ENCODE measurements at places on chromosomes 5 and 9.

- no peak for DNase-seq
Measured at GRCh38 chr5:87302061-87302460, 34.4 kb downstream of the RASA1 start.

DNA sequence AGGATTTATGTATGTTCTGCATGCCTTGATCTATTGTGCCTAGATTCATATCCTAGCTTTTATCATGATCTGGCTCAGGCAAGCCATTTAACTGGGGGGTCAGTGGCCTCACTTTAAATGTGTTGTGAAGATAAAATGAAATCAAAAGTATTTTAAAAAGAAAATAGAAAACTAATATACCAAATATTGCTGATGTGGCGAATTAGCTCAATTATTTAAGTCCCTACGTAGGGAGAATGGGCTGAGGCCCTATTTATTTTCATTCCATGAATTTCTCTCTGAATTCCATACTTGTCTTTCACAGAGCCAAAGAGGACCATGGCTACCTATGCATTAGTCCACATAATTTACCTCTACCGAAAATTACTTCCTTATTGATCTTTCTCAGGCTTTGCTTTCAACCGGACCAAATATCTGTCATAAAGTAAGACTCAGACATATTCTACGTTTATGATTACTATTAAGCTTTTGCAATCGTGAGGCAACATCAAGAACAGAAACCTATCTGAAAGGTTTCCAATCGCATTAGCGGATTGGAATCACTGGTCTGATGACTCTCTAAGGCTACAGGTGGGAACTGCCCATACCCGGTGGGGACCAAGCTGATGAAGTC is 1.7 kb downstream of the MBLAC2 start:
- DNase-seq: no peak

DNA sequence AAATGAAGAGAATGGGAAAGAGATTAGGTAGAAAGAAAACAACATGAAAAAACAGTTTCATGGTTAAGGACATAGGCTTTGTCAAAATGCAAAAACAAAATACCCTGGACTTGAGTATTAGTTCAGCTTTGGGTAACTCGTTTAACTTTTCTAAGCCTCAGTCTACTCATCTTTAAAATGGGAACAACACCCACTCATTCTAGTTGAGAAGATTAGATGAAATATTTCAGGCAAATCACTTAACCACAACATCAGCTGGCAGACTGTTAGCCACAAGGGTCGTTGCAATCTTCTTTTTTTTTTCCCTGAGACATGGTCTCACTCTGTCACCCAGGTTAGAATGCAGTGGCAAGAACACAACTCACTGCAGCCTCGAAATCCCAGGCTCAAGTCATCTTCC is 185.6 kb downstream of the DCP2 start:
- DNase-seq: no peak

- DNase-seq: no peak
Measured at GRCh38 chr9:135583688-135584011, 22.1 kb downstream of the PAEP start.

- DNase-seq: no peak
Measured at GRCh38 chr5:80479713-80480112, 8.2 kb upstream of the FAM151B start.

- no peak for DNase-seq
Measured at GRCh38 chr5:175257128-175257846, 186.7 kb downstream of the DRD1 start.

DNA sequence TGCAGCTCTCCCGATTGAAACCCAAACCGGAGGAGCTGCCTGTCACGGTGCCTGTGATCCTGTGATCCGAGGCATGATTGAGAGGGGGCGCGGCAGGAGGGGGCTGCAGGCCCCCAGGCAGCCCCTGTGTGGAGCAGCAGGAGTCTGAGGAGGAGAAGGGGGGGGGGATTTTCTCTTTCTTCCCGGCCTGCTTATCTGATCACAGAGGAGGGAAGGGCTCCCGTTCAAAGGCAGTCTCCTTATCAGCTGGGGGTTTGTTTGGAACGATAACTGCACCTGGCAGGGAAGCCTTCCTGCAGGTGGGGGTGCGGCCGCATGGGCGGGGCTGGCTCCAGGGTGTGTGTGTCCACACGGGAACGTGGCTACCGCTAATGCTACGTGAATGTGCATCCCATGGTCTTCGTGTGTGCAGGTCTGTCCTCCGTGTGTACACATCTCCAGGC is 38.4 kb downstream of the LMX1B start:
- DNase-seq: no peak

- no peak for DNase-seq
Measured at GRCh38 chr5:68226546-68227073, 11.1 kb downstream of the PIK3R1 start.

DNA sequence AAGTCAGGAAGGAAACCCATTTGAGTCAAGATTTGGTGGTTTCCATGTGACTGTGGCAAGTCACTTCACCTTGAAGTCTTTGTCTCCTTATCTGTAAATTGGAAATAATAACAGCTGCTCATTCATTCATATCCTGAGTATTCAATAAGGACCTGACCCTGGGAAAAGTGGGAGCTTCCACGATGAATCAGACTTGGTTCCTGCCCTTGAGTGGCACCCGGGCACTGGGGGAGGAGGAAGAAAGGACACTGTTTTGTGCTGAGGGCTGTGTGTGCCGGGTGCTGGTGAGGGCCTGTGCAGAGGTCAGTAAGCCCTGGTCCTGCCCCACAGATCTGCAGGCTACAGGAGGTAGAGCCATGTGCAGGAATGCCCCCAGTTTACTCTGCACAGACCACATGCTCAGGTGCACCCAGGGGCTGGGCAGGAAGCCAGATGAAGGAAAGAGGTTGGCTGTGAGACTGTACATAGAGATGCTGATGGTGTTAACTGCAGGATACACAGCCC is 6.8 kb downstream of the NDST1 start:
- no peak for DNase-seq

- peak; percentile 74 for DNase-seq
Measured at GRCh38 chr5:139745800-139746690, 49.6 kb upstream of the PSD2 start.

DNA sequence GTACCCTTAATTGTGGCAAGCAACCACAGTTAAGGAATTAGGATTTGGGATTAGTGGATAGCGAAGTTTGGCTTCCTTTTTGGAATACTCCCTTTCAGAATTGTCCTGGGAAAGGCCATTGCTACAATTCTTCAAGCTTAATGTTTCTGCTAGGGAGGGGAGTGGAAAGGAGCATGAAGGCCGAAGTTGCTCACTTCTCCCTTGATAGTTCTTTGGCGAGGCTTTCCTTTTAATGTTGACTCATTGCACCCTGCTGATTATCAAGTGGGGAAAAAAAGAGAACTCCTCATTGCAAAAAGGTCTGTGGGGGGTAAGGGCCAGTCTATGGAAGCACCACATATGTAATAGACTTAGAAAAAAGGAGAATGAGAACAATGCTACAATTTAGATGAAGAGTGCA is 30.7 kb downstream of the GRIN3A start:
- DNase-seq: no peak

DNA sequence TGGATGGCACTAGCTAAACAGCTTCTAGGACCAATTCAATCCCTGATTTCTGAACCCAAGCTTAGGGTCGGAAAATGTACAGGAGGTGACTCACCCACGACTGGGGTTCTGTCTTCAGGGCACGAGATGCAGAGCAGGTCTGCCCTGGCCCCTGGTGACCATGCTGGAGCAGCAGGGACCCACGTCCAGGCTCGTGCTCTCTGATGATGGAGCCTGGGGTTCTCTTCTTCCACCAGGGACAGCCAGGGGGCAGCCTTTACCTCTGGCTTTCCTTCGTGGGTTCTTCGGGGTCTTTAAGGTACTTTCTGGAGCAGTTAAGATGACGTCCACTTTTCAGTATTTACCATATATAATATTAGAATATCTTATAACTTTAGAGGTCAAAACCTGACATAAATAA is 2.1 kb downstream of the CFAP77 start:
- no peak for DNase-seq

GRCh38 chr5:159774476-159775031 is 141.7 kb upstream of the ADRA1B start:
- no peak for DNase-seq

GRCh38 chr5:169649486-169649885 is 12.4 kb downstream of the DOCK2 start:
- DNase-seq: no peak

- DNase-seq: peak; percentile 22
Measured at GRCh38 chr9:69637817-69638200, 34.4 kb downstream of the APBA1 start.

DNA sequence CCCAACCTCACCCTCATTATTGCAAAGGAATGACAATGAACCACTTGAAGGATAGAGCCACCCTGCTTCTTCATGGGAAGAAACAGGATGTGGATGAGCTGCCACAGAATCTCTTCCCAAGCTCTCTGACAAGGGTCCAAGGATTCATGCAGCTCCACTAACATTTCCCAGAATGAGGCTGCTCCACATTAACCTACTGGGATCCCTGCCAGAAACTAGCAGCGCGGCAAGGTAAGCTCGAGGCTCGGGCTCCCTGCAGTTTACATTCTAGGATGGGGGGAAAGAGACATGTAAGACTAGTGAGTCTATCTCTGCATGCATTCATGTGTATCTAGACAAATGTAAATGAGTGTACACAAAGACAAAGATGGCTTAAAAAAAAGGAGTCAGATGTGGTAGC is 12.1 kb downstream of the DCAF12 start:
- no peak for DNase-seq

- DNase-seq: no peak
Measured at GRCh38 chr5:173859408-173860159, 28.6 kb upstream of the CPEB4 start.

GRCh38 chr5:31866166-31866565 is 227.2 kb downstream of the PDZD2 start:
- no peak for DNase-seq

DNA sequence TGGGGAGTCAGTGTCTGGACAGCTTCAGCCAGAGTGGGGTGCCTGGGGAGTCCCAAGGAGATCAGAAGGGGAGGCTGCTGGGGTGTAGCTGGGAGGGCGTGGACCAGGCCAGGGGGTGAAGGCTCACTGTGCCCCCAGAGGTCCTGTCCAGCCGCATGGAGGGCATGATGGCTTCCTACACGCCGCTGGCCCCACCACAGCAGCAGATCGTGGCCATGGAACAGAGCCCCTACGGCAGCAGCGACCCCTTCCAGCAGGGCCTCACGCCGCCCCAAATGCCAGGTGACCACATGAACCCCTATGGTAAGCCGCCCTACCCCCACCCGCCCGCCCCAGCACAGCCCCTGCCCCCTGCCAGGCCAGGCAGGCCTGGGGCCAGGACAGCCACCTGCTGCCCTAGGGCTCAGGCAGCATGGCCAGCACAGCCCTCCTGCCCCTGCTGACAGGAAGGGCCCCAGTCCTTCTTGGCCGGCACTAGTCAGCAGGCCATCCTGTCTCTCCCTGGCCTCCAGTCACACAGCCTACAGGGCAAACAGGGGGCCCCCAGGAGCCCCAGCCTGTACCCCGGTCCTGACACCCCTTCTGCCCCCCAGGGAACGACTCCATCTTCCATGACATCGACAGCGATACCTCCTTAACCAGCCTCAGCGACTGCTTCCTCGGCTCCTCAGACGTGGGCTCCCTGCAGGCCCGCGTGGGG is 82.1 kb downstream of the LMX1B start:
- no peak for DNase-seq

- peak; percentile 77 for DNase-seq
Measured at GRCh38 chr9:10062629-10063395, 550.0 kb downstream of the PTPRD start.

DNA sequence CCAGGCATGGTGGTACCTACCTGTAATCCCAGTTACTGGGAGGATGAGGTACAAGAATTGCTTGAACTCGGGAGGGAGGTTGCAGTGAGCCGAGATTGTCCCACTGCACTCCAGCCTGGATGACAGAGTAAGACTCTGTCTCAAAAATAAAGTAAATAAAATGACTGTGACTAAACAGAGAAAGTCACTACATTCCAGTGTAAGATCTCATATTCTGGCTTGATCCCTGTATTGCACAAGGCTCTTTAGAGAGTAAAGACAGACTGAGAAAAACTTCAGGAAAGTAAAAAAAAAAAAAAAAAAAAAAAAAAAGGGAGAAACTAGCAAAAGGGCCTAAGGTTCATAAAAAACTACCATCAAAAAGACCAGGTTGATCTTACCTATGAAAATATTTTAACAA is 106.6 kb upstream of the PJA2 start:
- no peak for DNase-seq

GRCh38 chr9:124778575-124779367 is 1.8 kb downstream of the OLFML2A start:
- DNase-seq: no peak

- no peak for DNase-seq
Measured at GRCh38 chr9:36993933-36994764, 39.9 kb downstream of the PAX5 start.

DNA sequence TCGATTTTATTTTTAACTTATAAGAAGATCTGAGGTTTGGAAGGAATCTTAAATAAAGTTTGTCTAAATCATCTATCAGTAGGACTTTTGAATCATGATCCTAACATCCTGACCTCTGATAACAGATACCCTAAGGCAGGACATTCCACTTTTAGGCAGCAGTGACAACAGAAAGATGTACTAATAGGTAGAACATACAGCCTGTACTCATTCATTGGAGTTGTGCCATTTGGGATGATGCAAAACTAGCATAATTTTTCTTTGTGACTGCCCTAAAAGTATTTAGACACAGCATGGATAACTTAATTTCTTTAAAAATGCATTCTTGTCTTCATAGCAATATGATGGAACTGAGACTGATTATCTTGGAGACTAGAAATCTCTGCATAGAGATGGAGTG is 39.7 kb downstream of the CDC42SE2 start:
- DNase-seq: peak; percentile 64
